Sciatic nerve (tissue), 2 donors: ENCODE measurements at places on chromosomes 4 and X.
A peak's percentile ranks its signal among the peaks of the same experiment; 100 is the strongest.

- DNase-seq = no peak
These were observed 34.6 kb downstream of the F8 start for GRCh38 chrX:154987940-154988339.

- no peak for DNase-seq
These were observed 23.3 kb downstream of the SLC9A7 start for GRCh38 chrX:46735622-46736021.

GRCh38 chr4:1376391-1376840, 29.4 kb downstream of the UVSSA start:
- no peak for DNase-seq

DNA sequence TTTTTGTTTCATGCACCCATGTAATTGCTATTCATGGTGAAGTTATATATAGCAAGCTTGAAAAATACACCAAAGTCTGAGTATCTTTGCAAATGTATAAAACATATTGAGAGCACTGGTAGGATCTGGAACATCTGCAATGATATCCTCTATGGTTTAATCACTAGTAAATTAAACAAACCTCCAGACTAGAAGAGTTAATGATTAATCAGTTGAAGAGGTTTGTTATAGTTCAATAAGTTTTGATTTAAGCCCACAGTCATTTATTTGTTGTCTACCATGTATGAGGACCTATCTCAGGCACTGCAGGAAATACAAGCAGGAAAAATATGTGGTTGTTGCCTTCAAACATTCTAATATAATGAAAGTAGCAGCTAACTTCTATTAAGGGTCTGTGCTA, 16.5 kb downstream of the CYBB start:
- no peak for DNase-seq

GRCh38 chrX:78237127-78237526, 90.3 kb downstream of the CYSLTR1 start:
- DNase-seq = no peak

DNA sequence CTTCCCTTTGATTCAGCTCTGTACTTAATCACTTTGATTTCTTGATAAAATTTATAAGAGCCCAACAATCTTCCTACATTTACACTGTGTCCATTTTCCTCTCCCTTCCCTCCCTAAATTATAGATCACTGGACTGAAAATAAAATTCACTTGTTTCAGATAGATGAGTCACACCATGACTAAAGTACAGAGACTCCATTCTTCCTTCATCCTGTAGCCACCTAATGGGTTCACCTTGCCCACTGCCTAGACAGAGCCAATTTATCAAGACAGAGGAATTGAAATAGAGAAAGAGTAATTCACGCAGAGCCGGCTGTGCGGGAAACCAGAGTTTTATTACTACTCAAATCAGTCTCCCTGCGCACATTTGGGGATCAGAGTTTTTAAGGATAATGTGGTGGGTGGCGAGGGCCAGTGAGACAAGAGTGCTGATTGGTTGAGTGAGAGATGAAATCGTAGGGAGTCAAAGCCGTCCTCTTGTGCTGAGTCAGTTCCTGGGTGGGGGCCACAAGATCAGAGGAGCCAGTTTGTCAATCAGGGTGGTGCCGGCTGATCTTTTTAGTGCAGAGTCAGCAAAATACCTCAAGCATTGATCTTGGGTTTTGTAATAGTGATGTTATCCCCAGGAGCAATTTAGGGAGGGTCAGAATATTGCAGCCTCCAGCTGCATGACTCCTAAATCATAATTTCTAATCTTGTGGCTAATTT, 71.3 kb upstream of the MED14 start:
- no peak for DNase-seq

- DNase-seq = peak; percentile 88
These were observed 91.4 kb downstream of the RTL9 start for GRCh38 chrX:110450050-110450449.

DNA sequence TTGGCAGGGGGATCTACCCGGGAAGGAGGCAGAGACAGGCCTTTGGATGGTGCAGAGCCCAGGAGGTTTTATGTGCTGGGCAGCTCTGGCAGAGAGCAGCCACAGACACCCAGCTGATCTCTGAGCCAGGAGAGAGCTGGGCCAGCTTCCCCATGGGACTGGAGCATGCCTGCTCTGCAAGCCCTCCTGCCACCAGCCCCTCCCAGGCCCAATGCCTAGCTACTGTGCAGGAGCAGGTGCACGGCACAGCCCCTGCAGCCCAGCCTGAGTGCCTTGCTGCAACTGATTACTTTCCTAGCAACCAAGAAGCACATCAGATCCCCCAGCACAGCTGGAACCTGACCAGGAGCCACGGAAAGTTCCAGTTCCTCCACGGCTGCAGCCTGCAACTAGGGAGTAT, 57.8 kb upstream of the BEND2 start:
- DNase-seq = no peak

GRCh38 chrX:11588097-11588496, 77.6 kb downstream of the ARHGAP6 start:
- no peak for DNase-seq

DNA sequence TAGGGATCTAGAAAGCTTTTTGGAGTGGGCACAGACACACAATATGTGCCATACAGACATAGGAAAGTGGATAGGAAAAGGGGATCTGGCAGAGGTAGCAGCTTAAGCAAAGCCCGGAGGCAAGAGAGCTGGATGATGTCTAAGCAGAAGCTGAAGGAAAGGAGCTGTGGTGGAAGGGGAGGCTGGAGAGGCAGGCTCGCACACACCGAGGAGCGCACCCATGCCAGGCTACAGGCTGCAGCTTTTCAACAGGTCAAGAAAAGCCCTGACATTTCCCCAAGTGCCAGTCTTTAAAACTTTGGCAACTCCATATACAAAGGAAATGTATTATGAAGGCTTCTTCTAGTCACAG, 67.4 kb downstream of the SOWAHB start:
- DNase-seq = no peak

GRCh38 chr4:23970201-23970850, 80.5 kb upstream of the PPARGC1A start:
- DNase-seq = no peak

- DNase-seq = no peak
These were observed 19.1 kb upstream of the ARX start for GRCh38 chrX:25034889-25035288.

DNA sequence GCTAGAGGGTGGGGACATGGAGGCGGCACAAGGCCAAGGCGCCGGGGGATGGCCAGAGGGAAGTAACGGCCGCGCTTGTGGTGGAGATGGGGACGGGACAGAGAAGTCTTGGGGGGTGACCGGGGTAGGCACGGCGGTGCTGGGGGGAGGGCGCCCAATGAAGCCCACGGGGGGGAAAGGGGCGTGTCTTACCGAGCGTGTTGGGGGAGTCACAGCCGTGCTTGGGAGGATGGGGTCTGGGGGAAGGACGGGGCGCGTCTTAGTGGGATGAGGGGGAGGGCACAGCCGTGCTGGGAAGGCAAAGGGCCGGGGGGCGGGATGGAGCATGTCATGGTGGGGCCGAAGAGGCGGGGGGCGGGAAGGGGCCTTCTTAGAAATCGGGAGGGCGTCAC, 952 bp downstream of the ARSD start:
- DNase-seq = peak; percentile 81

GRCh38 chr4:73801692-73802091, 34.8 kb upstream of the CXCL6 start:
- DNase-seq = no peak

DNA sequence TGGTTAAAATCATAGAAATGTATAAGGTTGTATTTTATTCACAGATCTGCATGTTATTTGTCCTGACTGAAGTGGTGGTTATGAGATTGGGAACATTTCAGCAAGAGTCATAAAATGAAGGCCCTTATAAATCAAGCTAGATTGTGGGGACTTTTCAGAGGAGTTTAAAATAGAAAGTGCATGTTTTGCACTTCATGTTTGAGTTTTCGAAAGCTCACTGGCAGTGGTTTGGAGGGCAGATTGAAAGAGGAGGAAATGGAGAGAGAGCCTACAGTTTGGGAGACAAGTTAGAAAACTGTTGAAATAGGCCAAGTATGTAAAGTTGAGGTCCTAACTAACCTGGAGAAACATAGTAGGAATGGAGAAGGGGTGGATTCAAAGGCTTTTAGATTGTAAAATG, 124.9 kb downstream of the KDM6A start:
- no peak for DNase-seq

DNA sequence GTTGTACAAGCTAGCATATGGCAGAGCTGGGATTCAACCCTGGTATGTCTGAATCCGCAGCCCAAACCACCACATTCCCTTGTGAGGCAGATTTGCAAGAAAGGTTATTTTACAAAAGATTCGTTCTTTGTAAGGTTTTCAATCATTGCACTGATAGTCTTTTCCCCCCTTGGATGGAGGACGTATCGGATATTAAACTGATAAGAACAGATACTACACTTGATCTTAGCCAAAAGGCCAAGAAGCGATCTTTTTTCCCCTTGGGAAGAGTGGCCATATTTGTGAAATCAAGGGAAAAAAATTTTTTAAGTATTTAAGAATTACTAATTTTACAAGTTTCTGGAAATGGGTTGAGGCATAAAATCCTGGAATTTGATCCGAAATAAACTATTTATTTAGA, 34.4 kb upstream of the MSMO1 start:
- DNase-seq = no peak

- DNase-seq = no peak
These were observed 519.6 kb downstream of the IQCM start for GRCh38 chr4:149296084-149296483.

DNA sequence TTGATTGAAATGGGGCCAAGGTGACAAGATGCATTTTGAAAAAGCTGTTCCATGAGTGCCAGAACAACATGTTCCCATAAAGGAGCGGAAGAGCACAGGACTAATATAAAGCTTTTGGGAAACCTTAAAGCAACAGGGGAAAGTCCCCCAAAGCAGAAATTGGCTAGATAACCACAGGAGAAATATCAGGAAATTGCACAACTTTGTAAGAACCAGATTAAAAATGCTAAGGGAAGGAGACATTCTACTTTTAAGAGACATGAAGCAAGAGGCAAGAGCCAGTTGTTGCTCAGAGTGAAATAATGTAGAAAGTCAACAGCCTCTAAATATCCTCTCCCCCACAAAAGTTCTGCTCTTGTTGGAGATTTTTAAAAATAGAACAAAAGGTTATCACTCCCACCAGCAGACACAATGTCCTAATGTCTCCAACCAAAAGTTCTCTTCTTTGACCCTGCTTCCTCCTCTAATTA, 85.2 kb upstream of the LNX1 start:
- DNase-seq = no peak

GRCh38 chr4:175773566-175773965, 38.5 kb downstream of the GPM6A start:
- no peak for DNase-seq

DNA sequence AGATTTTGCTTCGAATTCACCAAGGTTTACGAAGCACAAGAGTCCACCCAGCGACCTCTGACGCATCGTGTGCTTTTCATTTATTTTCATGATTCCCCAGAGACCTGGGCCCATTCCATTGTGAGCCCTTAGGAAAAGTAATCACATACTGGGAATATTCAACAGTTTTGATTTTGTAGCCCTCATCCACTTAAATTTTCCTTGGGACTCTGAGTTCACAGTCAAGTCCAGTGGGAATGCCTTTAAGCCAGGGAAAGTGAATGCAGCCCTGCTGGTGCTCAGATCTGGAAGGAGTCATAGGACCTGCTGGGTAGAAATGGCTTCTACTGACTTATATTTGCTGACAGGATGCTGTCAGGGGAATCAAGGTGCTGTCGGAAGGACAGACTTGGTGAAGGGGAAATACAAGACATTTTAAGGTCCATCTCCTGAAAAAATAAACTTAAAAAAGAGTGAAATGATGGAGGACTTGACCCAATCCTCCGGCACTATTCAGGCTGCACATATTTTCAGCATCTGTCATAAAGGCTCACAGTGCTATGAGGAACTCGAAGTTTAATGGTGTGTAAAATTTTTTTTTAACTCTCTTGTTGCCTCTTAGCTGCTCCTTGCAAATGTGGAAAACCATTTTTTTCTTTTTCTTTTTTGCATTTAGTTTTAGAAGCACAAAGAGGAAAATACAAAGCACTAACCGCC, 204.9 kb downstream of the MID1 start:
- DNase-seq = no peak

- DNase-seq = no peak
These were observed 1550.9 kb downstream of the C4orf33 start for GRCh38 chr4:130646886-130647285.

- no peak for DNase-seq
These were observed 1.2 kb downstream of the TFE3 start for GRCh38 chrX:49041744-49042580.

- no peak for DNase-seq
These were observed 1.8 kb downstream of the SEPTIN6 start for GRCh38 chrX:119690921-119691716.

DNA sequence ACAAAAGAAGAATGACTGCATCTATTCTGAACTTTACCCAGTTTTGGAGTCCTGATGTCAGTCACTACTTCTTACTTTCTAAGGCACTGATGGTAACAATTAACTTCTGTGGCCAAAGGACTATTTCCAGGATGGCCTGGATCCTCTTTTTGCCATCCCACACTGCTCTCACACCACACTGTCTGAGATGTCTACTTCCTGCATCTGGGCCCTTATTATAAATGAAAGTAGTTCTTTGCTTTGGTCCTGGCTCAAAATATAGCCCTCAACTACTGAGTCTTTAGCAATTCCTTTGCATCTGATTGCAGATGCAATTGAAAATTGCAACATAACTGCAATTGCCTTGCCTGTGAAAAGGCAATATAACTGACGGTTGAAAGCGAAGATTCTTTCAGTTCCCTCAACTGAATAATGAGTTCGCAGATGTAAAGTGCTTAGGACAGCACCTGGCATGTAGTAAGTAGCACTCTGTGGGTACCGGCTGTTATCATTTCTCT, 44.2 kb downstream of the COQ2 start:
- DNase-seq = no peak

- DNase-seq = no peak
These were observed 21.8 kb downstream of the TXLNG start for GRCh38 chrX:16807976-16808542.

- no peak for DNase-seq
These were observed 41.2 kb downstream of the NCAPG start for GRCh38 chr4:17851959-17852358.

DNA sequence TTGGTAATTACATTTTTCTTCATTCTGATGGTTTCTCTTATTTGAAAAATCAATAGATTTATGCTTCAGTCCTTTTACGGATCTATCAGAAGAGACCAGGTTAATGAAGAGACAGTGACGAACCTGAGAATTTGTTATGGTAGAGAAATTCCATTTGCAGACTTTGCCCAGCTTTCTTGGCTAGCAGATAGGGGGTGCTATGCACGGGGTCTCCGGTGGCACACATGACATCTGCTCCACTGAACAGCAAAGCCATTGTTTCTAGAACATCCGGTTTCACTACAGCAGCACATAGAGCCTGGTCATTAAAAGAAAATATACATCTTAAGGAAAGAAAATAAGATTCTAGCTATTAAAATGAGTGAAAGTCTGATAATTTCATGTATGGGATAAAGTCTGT, 85.1 kb downstream of the ARAP2 start:
- DNase-seq = no peak

- no peak for DNase-seq
These were observed 28.2 kb upstream of the ANTXR2 start for GRCh38 chr4:80101071-80101791.
